ENCODE measurements at places on chromosomes 1 and 21.

DNA sequence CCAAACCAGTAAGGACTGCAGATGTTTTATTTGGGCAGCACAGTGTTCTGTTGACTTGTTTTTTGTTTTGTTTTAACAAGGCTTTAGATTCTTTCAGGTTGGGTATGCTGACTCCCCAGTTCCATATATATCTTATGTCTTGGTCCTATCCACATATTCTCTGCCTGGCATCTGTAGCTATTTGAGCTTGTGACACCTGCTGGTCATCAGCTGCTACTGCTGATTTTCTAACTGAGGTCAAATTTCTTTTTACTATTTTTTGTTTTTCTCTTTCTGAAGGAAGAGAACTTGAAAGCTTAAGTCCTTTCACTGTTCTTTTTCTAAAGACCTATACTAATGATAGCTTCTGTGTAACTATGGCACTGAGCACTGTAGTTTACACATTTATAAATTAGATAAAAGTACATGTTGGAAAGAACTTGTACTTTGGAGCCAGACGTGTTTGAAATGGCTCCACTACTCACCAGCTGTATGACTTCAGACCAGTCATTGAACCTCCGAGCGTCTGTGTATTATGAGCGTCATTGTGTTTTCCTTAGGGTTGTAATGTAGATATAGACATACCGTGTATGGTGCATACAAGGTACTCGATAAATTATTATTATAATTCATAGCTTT is 109.4 kb downstream of the NRDC start:
- no peak for DNase-seq

GRCh38 chr1:41714638-41715389 is 203.9 kb downstream of the HIVEP3 start:
- no peak for DNase-seq

- no peak for DNase-seq
Measured at GRCh38 chr1:52334906-52335528, 31.0 kb downstream of the CC2D1B start.

DNA sequence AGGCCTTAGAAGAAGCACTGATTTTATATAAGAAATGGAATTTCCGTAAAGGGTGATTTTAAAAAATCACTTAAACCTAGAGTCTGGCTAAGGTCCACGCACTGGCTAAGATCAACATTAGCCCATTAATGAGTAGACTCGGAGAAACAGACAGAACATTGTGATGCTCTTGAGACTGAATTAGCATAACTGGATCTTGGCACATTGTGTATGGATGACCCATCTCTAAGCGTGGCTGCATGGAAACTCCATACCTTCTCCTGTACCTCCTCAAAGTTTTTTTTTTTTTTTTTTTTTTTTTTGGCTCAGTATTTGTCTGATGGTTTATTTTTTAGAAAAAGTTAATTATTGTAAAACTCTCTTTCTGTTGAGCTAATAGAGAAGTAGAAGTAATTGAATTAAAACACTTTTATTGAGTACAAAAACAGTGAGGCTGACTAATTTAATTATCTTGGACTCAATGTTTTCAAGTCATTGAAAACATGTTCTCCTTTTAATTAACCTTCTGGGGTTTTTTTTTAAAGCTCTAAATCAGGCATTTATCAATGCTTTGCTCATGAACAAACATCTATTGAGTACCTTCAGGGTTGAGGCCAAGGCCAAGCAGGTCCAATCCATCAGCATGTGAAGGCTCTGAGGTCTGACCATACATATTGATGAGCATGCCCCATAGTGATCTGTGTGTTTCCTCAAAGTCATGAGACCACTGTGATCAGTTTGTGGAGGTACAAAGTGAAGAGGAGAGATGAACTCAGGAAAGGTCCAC is 74.0 kb downstream of the TLR5 start:
- no peak for DNase-seq

- no peak for DNase-seq
Measured at GRCh38 chr1:218430346-218430745, 85.2 kb downstream of the TGFB2 start.

- DNase-seq: no peak
Measured at GRCh38 chr1:222817529-222817928, 2.7 kb downstream of the DISP1 start.

- no peak for DNase-seq
Measured at GRCh38 chr1:46654012-46654411, 14.2 kb downstream of the ATPAF1 start.

DNA sequence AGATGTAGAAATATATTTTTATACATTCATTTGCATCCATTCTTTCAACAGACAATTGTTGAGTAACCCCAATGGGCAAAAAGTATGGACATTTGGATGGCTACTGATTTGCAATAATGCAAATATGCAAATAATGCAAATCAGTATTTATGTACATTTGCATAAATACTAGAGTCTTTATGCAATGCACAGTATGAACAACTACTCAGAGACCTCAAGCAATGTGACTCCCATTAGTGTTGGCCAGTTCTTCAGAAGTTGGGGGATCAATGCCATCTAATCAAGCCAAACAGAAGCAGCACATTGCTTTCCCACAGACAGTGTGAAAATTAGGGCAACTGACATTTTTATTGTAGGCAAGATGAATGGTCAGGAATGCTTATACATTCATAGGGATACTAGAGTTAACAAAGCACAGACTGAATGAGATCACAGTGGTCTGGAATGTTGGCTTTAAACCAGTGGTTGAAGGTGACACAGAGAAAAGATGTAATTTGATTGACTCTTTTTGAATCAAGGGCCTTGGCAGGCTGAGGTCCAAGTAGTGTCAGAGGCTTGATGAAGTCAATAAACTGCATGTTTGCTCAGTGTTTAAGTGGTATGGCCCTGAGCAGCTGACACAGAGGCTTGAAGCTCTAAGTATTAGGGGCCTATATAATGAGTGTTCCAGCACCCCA is 256.6 kb downstream of the CTH start:
- no peak for DNase-seq

DNA sequence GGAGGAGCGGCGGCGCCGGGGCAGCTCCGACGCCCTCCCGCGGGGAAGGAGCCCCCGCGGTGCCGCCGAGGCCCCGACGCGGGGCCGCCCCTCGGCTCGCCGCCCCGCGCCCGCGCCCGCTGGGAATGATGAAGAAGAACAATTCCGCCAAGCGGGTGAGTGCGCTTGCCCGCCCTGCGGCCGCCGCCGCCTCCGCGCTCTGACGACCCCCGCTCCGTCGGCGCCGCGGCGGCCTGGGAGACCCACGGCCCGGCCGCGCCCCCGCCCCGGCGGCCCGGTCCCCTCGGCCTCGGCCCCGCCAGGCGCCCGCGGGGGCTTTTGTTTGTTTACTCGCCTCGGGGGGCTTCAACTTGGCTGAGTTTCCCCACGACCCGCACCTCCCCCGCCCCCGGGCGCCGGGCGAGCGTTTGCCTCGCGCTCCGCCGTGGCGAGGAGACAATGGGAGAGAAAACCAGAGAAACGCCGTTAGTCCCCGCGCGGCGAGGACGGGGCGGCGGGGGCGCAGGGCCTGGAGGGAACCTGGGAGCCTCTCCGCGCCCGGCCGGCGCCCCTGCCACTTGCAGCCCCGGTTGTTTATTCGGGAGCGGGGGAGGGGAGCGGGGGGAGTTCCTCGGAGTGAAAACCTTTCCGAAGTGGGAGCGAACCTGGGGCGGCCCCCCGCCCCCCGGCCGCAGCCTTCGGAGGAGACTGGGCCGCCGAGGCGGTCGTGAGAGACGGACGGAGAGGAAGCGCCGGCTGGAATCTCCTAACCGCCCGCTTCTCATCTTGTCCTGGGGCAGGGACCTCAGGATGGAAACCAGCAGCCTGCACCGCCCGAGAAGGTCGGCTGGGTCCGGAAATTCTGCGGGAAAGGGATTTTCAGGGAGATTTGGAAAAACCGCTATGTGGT is 661 bp downstream of the PLEKHO1 start:
- DNase-seq: peak; percentile 17

- no peak for DNase-seq
Measured at GRCh38 chr21:35606578-35606977, 453.7 kb downstream of the SETD4 start.

DNA sequence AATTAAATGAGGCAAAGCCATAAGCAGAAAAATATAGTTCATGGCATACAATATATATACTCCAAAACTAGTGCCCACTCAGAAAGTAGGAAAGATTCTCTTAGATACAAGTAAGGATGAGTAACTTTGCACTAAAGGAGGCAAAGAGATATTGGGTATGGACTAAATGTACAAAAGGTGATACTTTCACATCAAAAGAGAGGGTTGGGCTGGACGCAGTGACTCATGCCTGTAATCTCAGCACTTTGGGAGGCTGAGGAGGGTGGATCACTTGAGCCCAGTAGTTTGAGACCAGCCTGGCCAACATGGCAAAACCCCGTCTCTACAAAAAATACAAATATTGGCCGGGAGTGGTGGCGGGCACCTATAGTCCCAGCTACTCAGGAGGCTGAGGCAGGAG is 6.7 kb downstream of the KYAT3 start:
- DNase-seq: no peak

- no peak for DNase-seq
Measured at GRCh38 chr1:153734396-153735089, 6.7 kb downstream of the INTS3 start.

DNA sequence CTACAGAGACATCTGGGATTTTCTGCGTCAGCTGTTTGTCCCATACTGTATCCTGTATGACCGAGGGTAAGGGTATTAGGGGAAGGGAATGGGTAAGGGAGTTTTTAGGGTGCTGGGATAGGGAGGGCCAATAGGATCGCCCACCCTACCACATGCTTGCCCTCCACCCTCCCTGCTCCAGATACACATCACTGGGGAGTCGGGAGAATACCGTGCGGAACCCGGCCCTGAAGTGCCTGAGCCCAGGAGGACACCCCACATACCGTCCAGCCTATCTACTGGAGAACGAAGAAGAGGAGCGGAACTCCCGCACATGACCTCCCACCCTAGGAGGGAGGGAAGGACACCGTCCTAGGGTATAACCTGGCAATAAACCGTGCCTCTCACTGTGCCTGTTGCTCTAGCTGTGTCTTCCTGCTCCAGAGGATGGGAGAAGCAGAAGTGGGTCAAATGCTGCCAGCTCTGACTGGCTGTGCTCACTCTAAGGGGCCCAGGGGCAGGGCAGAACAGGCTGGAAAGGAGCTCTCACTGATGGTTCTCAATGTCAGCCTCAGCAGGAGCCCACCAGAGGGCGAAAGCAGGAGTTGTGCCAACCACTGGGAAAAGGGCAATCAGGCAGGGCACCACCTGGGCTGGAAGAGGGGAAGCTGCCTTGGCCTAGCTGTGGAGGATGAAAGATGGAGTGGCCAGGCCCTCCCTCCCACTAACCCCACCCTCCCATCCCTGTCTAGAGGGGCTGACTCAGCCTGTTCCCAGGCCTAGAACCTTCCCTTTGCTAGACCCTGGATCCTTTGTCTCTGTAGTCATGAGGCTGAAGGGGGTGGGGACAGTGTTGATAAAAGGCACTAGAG is 440 bp upstream of the LENEP start:
- no peak for DNase-seq

DNA sequence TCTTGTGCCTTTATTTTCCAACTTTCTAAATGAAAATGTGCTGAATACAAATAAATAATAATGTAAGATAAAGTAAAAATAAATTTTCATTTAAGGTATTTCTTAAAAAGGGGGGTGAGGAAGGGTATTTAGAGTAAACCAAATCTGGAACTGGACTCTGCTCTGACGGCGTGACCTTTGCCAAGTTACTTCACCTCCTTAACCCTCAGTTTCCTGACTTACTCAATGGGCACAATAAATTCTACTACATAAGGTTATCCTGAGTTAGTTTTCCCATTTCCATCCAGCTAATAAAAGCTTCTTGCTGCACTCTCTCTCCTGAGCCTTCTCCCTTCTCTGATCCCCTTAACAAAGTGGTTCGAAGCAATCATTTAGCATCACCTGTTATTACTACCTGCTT is 93.9 kb downstream of the NID1 start:
- DNase-seq: no peak

GRCh38 chr1:203082571-203083462 is 3.0 kb downstream of the MYOG start:
- DNase-seq: no peak

GRCh38 chr1:243354511-243355153 is 98.8 kb downstream of the SDCCAG8 start:
- DNase-seq: no peak

GRCh38 chr1:41537788-41538351 is 53.4 kb upstream of the EDN2 start:
- no peak for DNase-seq

DNA sequence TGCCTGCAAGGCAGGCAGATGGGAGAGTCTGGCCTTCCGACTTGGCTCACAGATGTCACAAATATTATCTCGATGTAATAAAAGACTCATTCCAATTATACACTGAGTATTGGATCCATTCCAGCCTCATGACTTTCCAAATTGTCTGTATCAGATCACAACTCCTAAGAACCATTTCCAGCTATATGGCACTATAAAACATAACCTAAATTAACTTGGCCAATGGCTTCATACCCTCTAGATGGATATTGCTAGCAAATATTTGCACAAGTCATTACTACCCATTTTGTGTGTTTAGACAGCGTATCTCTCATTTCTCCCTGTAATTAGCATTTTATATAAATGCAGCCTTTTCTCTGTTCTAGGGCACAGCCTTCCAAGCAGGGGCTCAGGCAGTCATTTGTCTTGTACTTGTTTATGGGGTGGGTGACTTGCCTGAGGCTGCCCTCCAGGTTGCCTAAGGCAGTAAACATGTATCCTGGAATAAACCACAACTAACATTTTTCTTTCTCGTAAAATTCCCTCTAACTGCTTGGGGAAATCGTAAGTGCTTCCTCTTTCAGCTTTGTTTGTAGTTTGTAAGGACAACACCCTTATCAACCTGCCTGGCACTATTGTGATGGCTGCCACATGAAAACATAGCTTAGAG is 70.6 kb upstream of the KCNJ6 start:
- no peak for DNase-seq

DNA sequence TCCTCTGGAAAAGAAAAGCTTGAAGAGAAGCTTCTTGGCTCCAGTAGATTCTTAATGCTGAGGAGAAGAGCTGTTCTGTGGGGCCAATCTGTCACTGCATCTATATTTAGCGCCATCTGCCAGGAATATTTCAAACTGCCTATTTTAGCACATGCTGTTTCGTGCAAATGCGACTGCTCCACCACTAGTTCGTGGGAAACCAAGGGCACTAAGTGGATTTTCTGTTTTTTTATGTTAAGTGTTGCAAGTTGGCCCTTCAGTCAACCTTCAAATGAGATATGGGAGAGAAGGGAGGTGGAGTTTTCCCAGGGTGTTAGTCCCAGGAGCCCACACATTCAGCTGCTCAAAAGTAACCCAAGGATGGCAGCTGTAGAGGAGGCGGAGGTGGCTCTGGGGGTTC is 91.9 kb downstream of the TSEN15 start:
- DNase-seq: no peak

- no peak for DNase-seq
Measured at GRCh38 chr1:201153474-201154388, 543 bp downstream of the TMEM9 start.

DNA sequence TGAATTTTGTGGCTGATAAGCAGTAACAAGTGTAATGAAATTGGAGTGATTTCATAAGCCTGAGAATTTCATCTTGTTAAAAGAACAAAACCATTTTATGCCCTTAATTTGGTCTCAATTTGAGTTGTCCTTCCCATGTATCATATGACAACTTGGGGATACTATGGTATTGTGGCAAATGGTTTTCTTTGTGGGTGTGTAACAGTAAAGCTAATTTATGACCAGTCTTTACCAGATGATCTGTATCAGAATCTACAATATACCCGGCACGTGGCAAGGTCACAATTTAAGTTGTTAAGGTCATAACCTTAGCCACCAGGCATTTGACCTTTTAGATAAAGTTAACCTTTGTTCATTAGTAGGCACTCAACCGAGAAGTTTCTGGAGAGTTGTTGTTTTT is 9.1 kb downstream of the NFIA start:
- no peak for DNase-seq

Data from activated naive CD4-positive, alpha-beta T cell (primary cell).